ENCODE measurements at places on chromosomes 12 and 14. TPM values are rescaled to one million over a fixed set of nuclear protein-coding genes. Genes with fewer than 3 reads are reported as not detected.

Gene CFAP54
- total RNA-seq, result 0.38 TPM

DNA sequence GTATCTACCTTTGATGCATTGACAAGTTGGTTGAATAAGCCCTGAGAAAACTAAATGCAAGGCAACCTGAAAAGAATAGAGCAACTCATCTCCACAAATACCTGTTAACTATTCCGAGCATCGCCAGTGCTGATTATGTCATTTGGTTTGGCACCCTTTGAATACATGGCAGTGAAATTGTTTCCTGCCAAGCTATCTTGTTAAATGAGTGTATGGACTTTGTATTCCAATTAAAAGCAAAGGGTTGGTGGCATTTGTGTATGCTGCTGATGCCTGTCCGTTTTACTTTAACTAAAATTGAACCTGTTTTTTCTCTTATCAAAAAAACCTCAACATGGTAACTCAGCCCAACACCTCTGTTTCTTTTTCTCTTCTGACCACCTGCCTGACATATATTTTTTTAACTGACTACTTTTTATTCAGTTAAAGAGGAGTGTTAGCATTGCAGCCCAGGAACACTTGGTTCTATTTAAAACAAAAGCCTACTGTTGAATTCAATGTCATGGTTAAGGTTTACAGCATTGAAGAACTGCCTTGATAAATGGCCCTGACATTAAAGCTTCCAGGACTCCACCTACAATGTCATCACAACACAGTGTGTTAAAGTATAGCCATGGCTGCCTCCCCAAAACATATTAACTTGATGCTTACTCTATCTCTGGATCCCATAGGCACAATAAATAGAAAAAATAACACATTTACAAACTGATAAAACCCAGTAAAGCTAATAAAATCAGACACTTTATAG lies 838.3 kb upstream of the NOVA1 start:
- no peak for DNase-seq

- DNase-seq, result no peak
Observed at GRCh38 chr12:86249276-86249675, 6.9 kb downstream of the MGAT4C start.

DNA sequence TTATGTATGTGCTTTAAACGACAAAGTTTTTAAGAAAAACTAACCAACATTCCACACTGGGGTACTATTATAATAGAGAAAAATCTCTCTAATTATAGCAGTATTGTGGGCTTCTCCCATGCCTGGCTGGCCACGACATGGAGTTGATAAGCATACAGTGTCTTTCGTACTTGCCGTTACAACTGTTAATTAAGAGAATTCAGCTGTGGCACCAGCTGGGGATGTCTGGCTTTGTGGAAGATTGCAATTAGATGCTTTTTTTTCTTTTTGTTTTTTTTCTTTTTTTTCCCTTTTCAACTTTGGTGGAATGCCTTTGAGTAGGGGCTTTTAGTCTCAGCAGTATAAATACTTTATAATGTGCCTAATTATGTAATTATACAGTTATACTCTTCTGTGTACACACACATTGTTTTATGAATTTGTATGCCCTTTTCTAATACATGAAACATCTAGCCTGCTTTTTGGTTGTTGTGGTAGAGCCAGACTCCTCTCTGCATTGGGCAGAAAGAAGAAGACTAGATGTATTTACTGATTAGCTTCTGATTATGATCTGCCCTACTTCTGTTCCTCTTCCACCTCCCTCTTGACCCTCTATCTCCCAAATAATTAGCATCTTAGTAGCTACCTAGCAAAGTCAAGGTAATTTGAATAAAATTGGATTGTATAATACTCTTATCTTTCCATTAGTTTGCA lies 76.4 kb downstream of the SUSD6 start:
- DNase-seq, result no peak

Gene CLEC9A
- not detected for total RNA-seq

Gene TAS2R10
- total RNA-seq, result not detected

Measured in left cardiac atrium (tissue), 4 donors.